ENCODE measurements at places on chromosomes 6 and 20.

DNA sequence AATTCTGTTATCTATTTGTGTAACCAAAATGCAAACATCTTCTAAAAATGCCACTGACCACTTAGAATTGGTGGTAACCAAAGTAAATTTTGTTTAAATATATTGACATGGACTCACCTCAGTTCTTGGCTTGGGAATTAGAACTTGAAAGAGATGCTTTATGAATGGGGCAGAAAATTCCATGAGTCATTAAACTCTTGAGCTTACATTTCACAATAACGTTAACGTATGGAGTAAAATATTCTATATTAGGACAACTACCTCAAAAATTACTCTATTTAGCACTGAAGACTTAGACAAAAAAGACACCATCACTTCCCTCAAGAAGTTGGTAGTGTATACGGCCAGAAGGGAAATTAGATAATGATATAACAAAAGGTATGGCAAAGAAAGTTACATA lies 752.2 kb upstream of the MARCKS start:
- no peak for DNase-seq

GRCh38 chr6:11615214-11615602 lies 77.7 kb downstream of the TMEM170B start:
- DNase-seq: no peak

DNA sequence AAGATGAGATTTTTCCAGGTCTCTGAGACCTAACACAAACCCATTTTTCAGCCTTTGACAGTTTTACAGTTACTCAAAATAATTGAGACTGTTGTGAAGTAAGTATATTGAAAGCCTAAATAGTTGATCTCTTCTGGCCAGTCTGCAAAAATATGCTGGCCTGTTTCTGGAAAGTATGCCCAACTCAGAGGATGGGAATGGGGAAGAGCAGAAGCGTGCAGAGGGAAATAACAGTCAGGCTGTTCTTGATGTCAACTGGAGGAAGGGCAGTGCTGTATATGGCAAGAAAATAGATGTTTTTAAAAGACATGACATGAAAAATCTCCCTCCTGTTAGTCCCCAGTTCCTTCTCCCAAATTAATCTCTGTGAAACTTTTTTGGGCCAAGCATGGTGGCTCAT lies 3.8 kb downstream of the GID8 start:
- DNase-seq: no peak

DNA sequence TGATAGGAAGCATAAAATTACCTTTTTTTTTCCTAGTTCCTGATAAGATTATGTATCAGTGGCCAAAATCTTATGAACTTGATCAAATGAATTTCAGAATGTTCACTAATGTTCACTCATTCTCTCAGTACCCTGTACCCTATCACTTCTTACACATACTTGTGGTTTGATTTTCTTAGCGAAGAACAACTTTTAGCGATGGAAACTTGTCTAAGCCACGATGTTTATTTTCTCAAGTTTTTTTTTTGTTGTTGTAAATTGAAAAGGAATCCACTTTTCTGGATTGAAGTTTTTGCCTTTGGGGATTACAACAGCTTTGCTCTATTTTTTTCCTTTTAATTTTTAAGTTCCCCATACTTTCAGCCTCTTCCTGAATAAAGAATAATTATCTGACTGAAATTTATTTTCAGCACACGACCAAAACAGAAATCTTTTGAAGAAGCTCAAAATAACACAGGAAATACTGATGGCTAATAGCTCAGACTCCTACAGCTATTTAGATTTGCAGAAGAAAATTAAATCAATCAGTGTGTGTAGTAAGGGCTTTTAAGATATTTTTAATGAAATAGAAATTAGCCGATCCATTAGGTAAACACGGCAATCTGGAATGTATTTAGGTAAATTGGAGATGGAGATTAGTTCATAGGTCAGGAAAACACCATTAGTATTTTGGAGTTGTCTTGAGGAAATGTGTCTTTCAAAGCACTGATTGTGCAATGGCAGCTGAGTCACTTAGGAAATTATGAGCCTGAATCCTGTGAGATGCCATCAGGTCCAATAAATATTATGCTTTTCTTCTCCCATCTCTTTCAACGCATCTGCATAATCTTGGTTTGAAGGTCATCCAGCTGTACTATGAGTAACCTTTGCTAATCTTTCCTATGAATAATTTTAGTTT lies 217.5 kb downstream of the GJA1 start:
- no peak for DNase-seq

DNA sequence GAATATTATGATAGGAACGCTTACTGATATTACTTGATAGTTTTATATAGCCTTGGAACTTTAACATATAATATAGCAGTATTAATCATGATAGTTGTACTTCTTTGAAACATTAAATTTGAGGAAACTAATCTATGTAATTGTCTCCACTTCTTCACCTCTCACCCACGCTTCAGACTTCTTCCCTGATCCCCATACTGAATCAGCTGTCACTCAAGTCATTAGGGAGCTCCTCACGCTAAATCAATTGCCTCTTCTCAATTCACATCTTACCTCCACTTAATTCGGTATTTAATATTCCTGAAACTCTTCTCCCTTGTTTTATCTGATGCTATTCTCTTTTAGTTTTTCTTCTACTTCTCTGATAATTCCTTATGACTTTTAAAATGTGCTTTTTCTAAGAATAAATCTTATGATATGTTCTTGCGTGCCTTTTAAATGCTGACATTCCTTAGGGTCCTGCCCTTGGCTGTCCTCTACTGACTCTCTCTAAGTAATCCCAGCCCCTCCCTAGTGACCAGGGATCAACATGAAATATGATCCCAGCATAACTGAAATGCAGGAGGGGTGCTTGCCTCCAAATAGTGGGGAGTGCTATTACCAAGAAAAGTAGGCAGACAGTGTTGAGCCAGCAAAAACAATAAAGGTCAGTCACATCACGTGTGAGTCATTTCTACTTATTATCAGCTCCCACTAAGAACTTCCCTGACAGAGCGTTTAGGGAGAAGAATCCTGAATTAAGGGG lies 9.9 kb downstream of the ANKRD66 start:
- DNase-seq: no peak

DNA sequence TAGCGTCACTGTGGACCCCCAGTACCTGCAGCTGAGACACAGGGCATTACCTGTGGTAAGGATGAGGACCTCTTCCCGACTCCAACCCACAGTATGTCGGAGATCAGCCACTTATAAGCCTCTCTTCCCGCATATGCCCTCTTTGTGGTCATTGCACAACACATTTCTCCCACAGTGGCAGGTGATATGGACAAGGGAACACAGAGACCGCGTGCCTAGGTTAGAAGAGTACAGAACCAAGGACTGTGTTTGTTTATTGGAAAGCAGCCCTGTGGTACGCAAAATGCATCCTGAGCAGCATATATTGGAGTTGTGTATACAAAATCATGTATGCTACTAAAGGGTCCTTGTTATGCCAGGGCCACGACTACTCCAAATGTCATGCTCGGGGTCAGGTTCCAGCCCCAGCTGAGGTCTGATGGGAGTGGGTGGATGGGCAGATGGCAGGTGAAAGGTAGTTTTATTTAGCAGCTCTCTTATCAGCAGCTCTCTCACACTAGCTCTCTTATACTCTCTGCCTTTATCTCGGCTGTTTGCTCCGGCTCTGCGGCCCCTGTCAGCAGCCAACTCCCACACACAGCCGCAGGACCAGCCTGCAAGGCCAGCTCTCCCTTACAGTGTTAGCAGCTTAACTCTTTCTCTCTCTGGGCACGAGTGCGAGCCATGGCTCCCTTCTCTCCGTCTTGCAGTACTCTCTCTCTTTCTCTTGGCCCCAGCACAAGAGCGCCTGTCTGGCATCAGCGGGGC lies 569.0 kb downstream of the KIF16B start:
- DNase-seq: peak; percentile 23

DNA sequence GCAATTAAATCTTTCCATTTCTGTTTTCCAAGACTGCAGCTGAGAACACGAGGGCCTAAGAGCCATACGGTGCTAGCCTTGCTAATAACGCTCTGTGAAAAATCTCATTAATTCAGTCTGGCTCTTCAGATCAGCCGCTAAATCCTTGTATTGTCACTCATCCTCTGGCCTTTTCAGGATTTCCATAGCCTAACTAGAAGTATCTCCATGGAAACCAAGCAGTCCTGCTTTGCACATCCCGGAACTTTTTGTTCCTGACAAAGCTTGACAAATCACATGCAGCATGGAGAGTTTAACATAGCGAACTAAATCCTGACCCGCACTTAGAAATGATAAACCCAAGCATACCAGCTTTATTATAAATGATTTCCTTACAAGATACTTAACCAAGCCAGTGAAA lies 383.7 kb downstream of the CD83 start:
- no peak for DNase-seq

Measured in progenitor cell of endocrine pancreas (in vitro differentiated cells).